ENCODE measurements at places on chromosomes 4 and X. TPM values are rescaled to one million over a fixed set of nuclear protein-coding genes. Genes with fewer than 3 reads are reported as not detected.

The PGM2 gene
- total RNA-seq = 32.2 TPM

The CDKL2 gene
- 0.18 TPM for total RNA-seq

The TKTL2 gene
- not detected for total RNA-seq

The SPIN2A gene
- 0.18 TPM for total RNA-seq

The IL2 gene
- total RNA-seq = not detected

The ARSD gene
- 7.2 TPM for total RNA-seq

The SSX4B gene
- not detected for total RNA-seq

The PASD1 gene
- not detected for total RNA-seq

The FREM3 gene
- total RNA-seq = not detected

The PNCK gene
- total RNA-seq = not detected

Data from IMR-90 (cell line).